EH (cell line): ENCODE measurements at places on chromosomes 2 and 18.

DNA sequence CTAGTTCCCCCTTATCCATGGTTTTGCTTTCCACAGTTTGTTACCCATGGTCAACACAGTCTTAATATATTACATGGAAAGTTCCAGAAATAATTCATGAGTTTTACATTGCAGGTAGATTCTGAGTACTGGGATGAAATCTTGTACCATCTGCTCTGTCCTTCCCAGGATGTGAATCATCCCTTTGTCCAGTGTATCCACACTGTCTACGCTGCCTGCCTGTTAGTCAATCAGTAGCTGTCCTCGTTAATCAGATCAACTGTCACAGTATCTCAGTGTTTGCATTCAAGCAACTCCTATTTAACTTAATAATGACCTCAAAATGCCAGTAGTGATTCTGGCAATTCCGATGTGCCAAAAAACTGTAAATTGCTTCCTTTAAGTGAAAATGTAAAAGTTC, 76.3 kb downstream of the DYNC1I2 start:
- DNase-seq = peak; percentile 24

DNA sequence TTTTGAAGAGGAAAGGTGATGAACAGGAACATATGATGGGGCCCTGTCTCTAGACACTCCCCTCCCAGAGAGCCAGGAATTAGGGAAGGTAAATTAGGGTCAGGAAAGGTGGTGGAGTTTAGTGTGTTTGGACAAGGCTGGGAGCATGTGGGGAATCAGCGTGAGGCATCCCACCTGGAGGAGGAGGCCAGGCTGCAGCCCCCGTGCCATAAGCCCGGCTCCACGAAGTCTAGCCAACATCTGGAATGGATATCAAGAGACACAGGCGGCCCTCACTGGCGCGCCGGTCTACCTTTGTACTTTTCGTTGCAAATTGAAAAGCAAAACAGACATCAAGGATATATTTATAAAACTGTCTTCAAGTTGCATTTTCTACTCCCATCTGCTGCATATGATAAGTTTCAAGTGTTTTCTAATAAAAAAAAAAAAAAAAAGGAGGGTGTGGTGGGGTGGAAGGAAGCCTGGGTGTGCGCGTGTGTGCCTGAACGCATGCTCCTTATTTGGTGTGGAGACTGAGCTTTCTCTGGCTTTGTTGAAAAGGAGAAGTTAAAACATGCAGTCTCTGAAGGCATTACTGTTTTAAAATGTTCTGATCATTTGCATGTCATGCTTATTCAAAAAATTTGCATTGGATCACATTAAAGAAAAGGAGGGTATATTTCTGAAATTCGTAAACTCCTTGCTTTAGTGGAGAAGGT, 546.7 kb upstream of the ID2 start:
- DNase-seq = no peak

- DNase-seq = peak; percentile 83
Measured at GRCh38 chr2:228709788-228710371, 528.4 kb upstream of the SPHKAP start.

- no peak for DNase-seq
Measured at GRCh38 chr2:176589287-176589686, 320.0 kb downstream of the MTX2 start.

- DNase-seq = peak; percentile 15
Measured at GRCh38 chr2:119744335-119744939, 15.3 kb upstream of the PTPN4 start.

DNA sequence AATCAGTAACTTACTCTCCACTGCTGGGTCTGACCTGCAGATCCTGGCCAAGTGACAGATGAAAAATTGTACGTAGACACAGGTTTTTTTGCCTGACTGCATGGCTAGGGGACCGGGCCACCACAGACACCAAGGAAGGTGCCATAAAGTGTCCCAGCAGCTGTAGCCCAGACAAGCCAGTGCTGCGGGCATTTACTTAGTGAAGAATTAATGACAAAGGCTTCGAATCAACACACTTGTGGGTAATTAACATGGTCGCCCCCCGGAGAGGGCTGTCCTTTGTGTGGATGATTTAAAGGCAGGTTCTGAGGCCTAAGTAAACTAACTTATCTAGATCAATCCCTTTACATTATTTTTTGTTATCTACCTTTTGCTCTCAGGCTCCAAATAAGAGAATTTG, 1709.1 kb upstream of the LRRTM1 start:
- DNase-seq = no peak
